Amniotic epithelial cell (primary cell): ENCODE measurements at places on chromosomes 4 and X.

DNA sequence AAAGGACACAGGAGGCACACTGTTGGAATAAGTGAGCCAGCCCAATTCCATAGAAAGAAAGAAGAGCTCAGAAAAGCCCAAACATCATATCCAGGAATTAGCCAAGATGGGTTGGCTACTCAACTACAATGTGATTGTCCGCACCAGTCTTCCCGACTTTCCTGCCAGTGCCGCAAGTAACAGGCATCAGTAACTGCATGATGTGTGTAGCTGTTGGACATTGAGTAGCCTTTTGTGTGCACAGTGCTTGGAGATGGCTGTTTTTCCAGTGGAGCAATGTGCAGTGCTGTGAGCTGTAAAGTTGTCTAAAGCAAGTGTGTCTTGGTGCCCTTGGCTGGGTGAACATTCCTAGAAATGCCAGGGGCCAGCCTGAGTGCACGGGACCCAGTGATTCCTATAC, 29.2 kb upstream of the FAM193A start:
- DNase-seq: no peak

DNA sequence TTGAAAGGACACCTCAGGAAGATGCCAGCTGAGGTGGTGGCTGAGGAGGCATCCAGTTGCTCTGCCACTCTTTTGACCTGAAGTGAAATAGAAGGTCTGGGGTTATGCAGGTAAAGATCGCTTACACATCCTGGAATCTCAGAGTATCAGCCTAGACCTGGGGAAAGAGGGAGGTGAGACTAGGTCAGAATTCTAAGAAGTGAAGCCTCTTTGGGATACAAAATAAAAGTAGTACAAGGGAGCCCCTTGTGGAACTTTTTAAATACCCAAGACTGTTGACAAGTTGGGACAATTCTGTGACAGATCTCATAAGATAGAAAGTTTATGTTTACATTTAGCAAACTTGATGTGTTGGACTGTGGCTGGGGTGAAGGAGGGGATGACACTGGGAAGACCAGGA, 263.1 kb downstream of the SPRY1 start:
- DNase-seq: no peak

DNA sequence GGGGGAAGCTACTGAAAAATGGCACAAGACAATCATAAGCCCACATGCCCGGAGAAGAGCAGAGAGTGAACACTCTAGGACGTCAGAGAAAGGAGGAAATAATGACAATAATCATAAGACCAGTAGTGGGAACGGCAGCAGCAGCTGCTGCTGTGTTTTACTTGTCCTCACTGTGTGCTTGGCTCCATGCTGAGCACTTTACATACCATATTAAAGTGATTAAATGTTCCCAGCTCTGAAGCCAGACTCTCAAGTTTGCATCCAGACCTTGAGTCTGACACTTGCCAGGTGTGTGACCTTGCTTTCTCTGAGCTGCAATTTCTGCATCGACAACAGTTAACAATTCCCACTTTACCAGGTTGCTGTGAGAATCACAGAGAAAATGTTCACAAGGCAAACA, 255.4 kb downstream of the SPANXN1 start:
- DNase-seq: no peak

GRCh38 chrX:64427787-64428186, 32.5 kb upstream of the MTMR8 start:
- no peak for DNase-seq

DNA sequence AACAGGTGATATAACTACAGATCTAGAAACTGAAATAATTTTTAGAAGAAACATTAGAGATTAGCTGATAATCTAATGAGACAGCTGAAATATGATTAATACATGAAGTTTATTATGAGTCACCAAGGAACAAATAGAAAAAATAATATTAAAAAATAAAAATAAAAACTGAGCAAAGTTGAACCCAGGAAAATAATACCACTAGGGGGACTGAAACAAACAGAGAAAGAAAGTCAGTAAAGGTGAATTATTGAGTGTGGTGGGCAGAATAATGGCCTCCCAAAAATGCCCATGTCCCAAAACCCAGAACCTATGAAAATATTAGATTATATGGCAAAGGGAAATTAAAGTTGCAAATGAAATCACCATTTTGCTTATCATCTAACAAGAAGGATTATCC, 820.7 kb upstream of the INTU start:
- DNase-seq: no peak

- DNase-seq: peak; percentile 63
Observed at GRCh38 chr4:21765810-21766407, 182.7 kb downstream of the KCNIP4 start.

GRCh38 chrX:147735364-147735763, 176.4 kb upstream of the FMR1 start:
- peak; percentile 0 for DNase-seq

DNA sequence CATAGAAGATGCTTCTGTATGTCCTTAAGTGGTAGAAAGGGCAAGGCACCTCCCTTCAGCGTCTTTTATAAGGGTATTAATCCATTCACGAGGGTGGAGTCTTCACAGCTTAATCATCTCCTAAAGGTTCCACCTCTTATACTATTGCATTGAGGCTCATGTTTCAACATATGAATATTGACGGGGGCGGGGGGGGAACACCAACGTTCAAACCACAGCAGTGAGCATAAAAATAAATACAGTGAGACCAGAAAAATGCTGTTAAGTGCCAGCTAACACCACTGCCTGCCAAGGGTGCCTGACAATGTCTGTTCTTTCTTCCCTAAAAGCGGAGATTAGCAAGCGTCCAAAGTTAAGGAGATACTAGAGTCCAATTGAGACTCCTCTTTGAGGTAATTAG, 323.3 kb downstream of the STK32B start:
- no peak for DNase-seq

- DNase-seq: no peak
Observed at GRCh38 chr4:22987870-22988269, 295.1 kb downstream of the GBA3 start.

DNA sequence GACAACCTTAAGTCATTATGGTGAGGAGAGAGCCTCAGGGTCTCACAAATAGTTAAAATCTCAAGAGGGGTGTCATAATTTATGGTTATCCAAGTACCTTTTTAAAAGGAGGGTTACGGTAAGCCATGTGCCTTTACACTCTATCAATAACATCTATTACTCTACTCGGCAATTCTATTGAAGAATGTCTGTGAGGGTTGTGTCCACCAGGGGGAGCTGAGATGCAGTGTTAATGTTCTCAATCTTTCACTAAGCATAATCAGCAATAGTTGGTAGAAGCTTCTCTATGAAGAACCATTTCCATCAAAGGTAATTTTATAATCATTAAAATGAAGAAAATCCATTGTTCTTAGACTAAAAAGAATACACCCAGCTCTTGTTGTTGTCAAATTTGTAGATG, 457.4 kb downstream of the CENPC start:
- peak; percentile 38 for DNase-seq

GRCh38 chr4:6126971-6127745, 73.2 kb downstream of the JAKMIP1 start:
- no peak for DNase-seq

DNA sequence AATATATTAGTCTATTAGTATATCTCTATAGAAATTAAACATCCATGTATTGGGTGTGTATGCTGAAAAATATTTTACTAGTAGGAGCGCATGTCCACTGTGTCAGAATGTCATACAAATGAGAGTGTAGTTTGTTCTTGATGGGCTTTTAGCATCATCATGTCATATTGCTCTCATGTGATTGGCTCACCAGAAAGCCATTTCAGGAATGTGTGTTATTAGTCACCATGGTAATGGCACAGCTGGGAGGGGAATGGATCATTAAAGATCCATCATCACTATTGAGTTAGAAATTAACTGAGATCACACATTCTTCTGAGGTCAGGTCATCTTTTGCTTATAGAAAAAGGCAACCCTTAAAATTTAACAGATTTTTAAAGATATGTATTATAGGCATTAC, 77.3 kb downstream of the PHEX start:
- peak; percentile 7 for DNase-seq

DNA sequence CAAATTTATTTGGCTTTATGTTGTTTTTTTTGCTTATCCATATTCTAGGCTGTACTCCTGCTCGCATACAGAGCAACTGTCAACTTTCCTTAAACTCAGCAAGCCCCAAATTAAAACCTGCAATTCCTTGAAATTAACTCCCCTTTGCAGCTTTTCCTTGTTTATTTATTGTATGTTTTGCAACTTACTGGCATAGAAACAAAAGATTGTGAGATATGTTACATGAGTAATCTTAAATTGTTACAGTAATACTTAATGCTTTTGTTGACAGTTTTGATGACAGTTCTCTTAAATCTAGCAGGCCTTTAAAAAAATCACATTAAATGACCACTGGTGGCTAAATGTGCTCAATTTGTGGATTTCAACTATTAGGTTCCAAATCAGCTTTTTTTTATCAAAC, 4.5 kb downstream of the DDX3X start:
- peak; percentile 50 for DNase-seq

DNA sequence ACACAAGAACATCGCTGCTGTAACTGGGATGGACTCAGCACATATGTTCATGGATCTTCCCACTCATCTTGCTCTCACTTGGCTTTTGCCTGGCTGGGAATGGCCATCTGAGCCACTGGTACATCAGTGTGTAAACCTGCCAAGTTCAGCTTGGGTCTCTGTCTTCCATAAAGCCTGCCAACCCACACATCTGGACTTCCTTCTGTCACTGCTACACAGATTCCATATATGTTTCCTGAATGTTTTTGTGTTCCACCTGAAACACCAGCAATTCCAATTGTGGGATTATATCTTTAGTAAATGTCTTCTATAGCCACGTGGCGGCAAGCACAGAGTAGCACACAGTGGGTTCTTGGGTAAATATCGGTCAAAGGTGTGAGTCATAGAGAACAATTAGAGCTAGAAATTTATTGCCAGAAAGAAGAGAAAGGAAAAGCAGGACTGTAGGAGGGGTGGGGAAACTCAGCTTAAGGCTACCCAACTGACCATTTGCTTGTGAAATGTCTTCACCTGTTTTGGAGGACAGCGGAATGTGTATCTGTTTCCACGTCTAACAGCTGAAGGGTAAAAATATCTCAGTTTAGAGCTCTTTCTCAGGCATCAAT, 125.9 kb downstream of the MFAP3L start:
- no peak for DNase-seq

DNA sequence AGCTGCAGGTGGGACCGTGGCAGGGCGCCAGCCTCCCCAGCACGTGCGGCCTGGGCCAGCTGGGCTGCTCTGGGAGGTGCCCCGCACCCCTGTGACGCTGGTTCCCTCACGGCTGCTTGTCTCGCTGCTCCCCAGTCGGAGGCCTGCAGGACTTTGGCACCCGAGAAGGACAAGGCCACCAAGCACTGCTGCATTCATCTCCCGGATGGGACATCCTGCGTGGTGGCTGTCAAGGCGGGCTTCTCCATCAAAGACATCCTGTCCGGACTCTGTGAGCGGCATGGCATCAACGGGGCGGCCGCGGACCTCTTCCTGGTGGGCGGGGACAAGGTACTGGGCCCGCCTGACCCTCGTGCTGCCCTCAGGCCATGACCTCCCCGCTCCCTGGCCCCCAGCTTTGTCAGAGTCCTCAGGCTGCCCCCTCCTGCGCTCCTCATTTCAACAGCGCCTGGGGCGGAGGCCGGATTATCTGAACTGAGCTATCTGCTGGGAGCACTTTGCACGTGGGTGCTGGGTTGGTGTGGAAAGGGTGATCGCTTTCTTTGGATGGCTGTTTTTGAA, 19.4 kb upstream of the HGFAC start:
- no peak for DNase-seq

GRCh38 chr4:108168671-108169523, at the start of gene LEF1:
Gene LEF1 (minus strand): TSS chr4:108168932. CDS start chr4:108167767, 1,165 bp downstream.
- DNase-seq: no peak
